ENCODE measurements at places on chromosomes 1 and 21. TPM values are rescaled to one million over a fixed set of nuclear protein-coding genes. Genes with fewer than 3 reads are reported as not detected.

GRCh38 chr21:45415188-45415942, 10.4 kb downstream of the COL18A1 start:
- no peak for DNase-seq

Gene FAM72D
- total RNA-seq, result 0.89 TPM

Gene VAMP4
- total RNA-seq, result 3.1 TPM

GRCh38 chr1:52531249-52531872, 21.5 kb downstream of the TUT4 start:
- no peak for DNase-seq

DNA sequence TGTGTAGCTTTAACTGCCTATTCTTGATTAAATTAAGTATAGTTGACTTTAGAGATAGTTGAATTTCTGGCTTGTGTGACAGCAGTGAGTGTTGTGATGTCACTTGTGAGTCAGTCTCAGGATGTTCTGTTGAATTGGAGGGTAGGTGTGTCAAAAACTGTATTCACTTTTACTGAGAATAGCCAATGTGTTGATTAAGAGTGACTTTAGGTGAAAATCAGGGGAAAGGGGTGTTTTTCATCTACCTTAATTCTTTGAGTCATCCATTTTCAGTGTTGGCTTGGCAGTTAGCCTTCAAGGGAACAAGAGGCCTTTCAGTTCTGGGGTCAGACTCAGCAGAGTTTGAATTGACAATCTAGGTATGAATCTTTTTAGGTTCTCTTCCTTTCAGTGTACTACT, 75.9 kb downstream of the CDC14A start:
- no peak for DNase-seq

- no peak for DNase-seq
Observed at GRCh38 chr1:10670190-10670589, 126.3 kb downstream of the CASZ1 start.

GRCh38 chr1:98256700-98257099, 335.9 kb upstream of the DPYD start:
- no peak for DNase-seq

Gene CYYR1
- total RNA-seq, result 8.7 TPM

Gene TMPRSS3
- total RNA-seq, result under 0.01 TPM

Gene ITGB2
- total RNA-seq, result 0.13 TPM

Gene OR10J1
- not detected for total RNA-seq

Gene KRTAP21-3
- total RNA-seq, result not detected

GRCh38 chr1:20725189-20726117, 7.0 kb downstream of the SH2D5 start:
- DNase-seq, result peak; percentile 18

- DNase-seq, result no peak
Observed at GRCh38 chr1:184483101-184483683, 96.4 kb downstream of the C1orf21 start.

GRCh38 chr1:166701603-166702100, 137.6 kb upstream of the POGK start:
- DNase-seq, result no peak

Gene TIE1
- 667 TPM for total RNA-seq

Gene OR10Z1
- not detected for total RNA-seq

Gene ANGPTL1
- not detected for total RNA-seq

All from dermis microvascular lymphatic vessel endothelial cell (primary cell).